ENCODE measurements at places on chromosomes 12 and 14. TPM values are rescaled to one million over a fixed set of nuclear protein-coding genes. Genes with fewer than 3 reads are reported as not detected.

DNA sequence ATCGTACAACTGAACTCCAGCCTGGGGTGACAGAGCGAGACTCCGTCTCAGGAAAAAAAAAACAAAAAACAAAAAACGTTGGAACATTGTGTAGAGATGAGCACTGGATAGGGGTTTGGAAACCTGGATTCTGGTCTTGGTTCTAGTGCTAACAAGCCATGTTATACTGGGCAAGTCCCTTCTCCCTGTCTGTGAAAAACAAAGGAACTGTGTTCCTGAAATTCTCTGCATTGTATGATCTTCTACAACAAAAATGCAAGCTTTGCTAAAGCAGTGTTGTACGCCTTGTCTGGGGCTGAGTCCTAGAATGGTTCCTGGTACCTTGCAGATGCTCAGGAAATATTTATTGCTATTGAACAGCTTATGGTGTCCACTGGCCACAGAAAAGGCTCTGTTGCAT lies 13.4 kb downstream of the GPRC5D start:
- no peaks in the 10 kb centered on the region for H3K4me1 ChIP-seq
- no peak overlapping the region for H3K4me3 ChIP-seq
- H3K27me3 ChIP-seq = no peaks in the 10 kb centered on the region
- peaks cover 10% of the 10 kb centered on the region for H3K36me3 ChIP-seq
- no peak overlapping the region for H3K27ac ChIP-seq

SYCP3 gene
- total RNA-seq = 0.92 TPM

- DNase-seq = peak; percentile 54
- no peaks in the 10 kb centered on the region for H3K36me3 ChIP-seq
- H3K27ac ChIP-seq = peak within 1 kb of the TSS; percentile 63
Observed at GRCh38 chr12:122730215-122731014, at the start of gene HCAR1. HCAR1 (minus strand) TSS chr12:122730844; CDS start chr12:122730339, 505 bp downstream.

DNA sequence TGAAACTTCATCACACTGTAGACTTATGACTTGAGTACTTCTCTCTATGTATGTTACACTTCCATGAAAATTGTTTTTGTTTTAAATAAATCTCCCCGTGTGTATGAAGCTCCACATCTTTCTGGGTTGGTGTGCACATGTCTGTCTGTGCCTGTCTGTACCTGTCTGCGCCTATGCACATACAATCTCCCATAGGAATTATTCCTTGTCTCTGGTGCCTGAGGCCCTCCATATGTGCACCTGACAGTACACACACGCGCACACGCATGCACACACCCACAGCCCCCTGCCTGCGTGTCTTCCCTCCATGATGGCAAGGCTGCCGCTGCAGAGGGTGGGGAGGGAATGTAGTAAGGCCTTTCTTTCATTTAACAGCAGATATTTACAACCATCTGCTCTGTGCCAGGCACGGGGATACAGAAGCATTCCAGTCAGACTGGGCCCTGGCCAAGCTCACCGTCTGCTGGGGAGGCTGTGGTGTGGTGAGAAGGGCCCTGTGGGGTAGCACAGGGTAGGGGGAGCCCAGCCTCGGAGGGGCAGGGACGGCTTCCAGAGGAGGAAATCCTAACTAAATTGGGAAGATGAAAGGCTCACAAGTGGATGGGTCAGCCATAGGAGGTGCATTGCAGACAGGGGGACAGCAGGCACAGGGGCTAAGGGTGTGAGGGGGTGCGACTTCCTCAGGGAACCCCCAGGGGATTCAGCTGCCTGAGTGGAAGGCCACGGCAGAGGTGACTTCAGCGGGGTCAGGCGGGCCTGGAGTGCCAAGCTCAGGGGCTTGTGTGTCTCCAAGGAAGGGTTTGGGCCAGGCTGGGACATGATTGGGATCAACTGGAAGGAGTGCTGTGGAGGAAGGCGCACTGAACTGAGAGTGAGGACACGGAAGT lies 26.1 kb downstream of the KRT8 start:
- H3K27me3 ChIP-seq = no peaks in the 10 kb centered on the region
- H3K4me3 ChIP-seq = no peak overlapping the region
- H3K27ac ChIP-seq = no peak overlapping the region
- H3K4me1 ChIP-seq = peaks cover 3% of the 10 kb centered on the region

DNA sequence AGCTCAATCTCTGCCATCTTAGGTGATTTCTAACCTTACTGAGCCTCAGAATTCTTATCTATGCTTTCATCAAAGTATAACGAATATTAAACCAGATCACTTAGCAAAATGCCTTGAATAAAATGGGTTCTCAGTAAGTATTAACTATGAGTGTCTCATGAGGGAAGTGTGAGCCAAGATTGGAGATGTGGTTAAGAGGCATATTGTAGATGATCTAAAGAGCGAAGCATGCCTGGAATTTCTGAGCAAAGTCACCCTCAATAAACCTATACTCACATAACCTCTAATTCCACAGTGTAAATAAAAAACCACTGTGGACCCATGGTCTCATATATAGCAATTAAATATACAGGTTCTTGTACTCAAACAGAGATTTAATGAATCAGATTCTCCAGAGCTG lies 193.1 kb upstream of the FSCB start:
- H3K27me3 ChIP-seq = no peaks in the 10 kb centered on the region
- no peaks in the 10 kb centered on the region for H3K4me1 ChIP-seq
- H3K36me3 ChIP-seq = no peaks in the 10 kb centered on the region
- no peak overlapping the region for H3K27ac ChIP-seq

DNA sequence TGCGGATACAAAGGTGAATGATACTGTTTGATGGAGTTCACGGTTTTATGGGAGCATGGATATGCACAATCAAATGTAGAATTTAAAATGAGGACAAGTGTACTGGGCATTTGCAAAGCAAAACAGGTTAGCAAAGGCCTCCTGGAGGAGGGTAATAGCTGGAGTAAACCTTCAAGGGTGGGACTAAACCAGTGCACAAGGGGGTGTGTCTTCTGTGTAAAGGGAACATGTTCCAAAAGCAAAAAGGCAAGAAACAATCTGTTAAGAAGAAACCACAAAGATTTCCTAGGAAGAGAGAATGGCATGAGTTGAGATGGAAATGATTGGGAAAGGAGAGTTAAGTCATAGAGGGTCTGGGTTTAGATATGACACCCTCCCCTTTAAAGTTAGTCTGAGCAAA lies 109.2 kb upstream of the SLCO1C1 start:
- no peaks in the 10 kb centered on the region for H3K27me3 ChIP-seq
- H3K27ac ChIP-seq = no peak overlapping the region
- no peaks in the 10 kb centered on the region for H3K36me3 ChIP-seq
- no peak overlapping the region for H3K4me3 ChIP-seq
- H3K4me1 ChIP-seq = no peaks in the 10 kb centered on the region

OR5AU1 gene
- not detected for total RNA-seq

DNA sequence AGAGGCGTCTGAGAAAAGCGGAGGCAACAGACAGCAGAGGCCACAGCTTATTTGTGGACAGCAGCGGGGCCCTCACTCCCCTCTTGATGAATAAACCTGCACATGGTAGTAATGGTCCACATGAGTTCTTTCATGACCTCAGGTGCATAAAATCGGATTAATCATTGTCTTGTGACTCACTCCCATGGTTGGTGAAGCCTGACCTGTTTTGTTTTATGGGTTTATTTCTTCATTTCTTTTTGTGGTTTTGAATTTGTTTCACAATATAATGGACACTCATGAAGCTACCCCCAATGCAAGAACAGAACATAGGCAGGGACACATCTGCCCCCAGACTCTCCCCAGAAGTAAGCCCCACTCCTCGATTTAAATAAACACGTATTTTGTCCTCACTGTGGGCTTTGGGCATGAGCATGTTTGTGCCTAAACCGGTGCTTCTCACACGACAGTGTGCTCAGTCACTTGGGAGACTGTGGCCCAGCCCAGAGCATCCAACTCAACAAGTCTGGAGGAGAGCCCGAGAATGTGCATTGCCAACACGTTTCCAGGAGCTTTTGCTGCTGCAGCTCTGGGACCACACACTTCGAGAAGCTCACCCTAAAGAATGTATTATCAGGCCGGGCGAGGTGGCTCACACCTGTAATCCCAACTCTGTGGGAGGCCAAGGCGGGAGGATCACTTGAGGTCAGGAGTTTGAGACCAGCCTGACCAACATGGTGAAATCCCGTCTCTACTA lies 116.1 kb downstream of the SCARB1 start:
- no peak overlapping the region for H3K27ac ChIP-seq
- H3K27me3 ChIP-seq = peaks cover 9% of the 10 kb centered on the region
- DNase-seq = no peak

P2RX2 gene
- total RNA-seq = 2.8 TPM

C12orf42 gene
- 12.3 TPM for total RNA-seq

DNA sequence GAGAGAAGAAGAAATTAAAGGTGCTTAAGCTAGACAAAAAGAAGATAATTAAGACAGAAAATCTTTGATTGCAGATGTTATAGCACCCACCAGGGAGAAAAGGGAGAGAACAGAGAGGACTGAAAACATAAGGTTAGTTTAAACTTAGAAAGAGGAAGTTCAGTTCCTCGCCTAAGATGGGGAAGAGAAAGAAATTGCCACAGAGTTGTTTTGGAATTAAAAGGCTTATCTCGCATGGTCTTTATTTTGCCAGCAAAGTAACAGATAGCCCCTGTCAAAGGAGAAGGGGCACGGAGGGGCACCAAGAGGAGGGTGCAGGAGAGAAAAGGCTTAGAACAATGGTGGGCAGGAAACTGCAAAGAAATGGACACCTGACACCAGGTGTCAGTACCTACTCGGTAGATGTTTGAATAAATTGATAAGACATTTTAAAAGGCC lies 17.8 kb upstream of the OXA1L start:
- no peak overlapping the region for H3K4me3 ChIP-seq
- H3K27me3 ChIP-seq = no peaks in the 10 kb centered on the region
- DNase-seq = no peak
- H3K4me1 ChIP-seq = peaks cover 13% of the 10 kb centered on the region

BAZ2A gene
- total RNA-seq = 170 TPM

CCDC197 gene
- not detected for total RNA-seq

DNA sequence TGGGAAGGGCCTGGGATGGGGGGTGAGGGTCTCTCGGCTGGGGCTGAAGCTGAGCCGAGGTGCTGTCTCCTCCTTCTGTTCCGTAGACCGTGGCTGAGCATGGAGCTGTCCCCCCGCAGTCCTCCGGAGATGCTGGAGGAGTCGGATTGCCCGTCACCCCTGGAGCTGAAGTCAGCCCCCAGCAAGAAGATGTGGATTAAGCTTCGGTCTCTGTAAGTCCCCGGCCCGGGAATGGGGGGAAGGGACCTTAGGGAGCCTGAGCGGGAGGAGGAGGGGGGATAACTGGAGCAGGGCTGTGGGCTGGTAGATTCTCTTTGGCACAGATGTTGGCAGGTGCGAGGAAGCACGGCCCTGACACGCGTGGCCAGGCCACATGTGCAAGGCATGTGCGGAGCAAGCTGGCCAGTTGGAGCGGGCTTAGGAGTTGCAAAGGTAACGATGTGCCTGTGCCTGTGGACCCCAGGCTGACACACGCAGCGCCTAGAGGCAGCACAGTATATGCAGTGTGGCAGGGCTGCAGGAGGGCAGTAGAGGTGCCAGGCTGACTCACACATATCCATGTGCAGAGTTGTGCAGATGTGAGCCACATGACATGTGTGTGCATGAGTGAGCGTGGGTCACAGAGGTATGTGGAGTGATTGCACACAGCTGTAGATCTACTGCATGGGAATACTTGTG lies 512 bp downstream of the PDE1B start:
- H3K27ac ChIP-seq = no peak overlapping the region
- peak overlapping the region; percentile 67 for H3K4me3 ChIP-seq
- peaks cover 24% of the 10 kb centered on the region for H3K4me1 ChIP-seq
- peaks cover 11% of the 10 kb centered on the region for H3K36me3 ChIP-seq
- H3K27me3 ChIP-seq = peaks cover 16% of the 10 kb centered on the region

DNA sequence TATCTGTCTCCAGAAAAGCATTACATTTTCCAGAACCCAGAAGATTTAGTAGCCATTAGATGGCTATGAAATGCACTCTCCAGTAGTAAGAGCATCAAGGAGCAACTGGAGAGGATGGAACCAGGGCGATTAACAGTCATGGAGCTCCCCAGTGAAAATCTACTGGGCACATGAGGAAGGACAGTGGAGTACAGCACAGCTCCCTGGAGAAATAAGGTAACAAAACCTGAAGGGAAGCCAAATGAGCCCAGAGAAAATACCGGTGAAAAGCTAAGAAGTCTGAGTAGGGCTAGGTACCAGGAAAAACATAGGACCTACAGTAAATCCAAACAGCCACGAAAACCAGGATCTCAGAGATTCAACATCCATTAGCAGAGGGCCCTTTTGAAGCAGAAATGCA lies 21.6 kb downstream of the SOX5 start:
- DNase-seq = no peak
- H3K4me1 ChIP-seq = no peaks in the 10 kb centered on the region
- no peak overlapping the region for H3K27ac ChIP-seq
- H3K27me3 ChIP-seq = no peaks in the 10 kb centered on the region
- H3K36me3 ChIP-seq = no peaks in the 10 kb centered on the region

DNA sequence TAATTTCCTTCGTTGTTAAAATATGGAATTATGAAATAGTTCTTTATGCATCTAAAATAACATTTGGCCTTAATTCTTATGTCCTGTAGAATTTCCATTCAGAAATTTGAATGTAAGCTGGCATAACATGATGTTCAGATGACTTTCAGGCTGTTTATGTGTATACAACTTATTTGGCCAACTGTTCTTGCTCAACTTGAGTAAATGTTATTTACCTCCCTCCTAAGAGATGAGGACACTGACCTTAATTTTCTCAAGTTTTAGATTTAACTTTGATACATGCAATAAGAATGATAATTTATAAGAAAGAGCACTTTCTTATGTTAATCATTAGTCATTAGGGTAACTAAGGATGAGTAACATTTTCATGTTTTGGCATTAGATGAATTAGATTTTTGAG lies 365.4 kb downstream of the AEBP2 start:
- no peaks in the 10 kb centered on the region for H3K4me1 ChIP-seq
- no peak overlapping the region for H3K4me3 ChIP-seq
- no peak overlapping the region for H3K27ac ChIP-seq
- no peaks in the 10 kb centered on the region for H3K36me3 ChIP-seq
- H3K27me3 ChIP-seq = no peaks in the 10 kb centered on the region

DNA sequence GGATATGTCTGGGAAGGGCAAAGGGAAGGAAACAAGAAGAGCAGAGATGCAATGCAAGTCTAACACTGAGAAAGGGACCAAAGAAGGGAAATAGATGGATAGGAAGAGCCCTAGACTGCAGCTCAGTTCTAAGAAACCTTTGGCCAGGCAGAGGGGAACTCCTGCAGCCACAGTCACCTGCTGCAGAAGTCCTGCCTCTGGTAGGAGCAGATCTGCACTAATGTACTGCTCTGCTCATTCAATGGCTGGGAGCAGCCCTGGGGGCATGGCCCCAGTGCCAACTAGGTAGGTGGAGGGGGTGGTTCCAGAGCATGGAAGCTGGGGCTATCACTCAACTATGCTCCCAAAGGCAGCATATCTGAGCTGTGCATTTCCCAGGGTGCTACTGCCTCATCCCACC lies 388.9 kb downstream of the PCNX1 start:
- no peaks in the 10 kb centered on the region for H3K36me3 ChIP-seq
- H3K4me3 ChIP-seq = no peak overlapping the region
- H3K4me1 ChIP-seq = no peaks in the 10 kb centered on the region
- H3K27ac ChIP-seq = no peak overlapping the region
- DNase-seq = no peak

- no peaks in the 10 kb centered on the region for H3K27me3 ChIP-seq
- H3K27ac ChIP-seq = no peak overlapping the region
- no peak overlapping the region for H3K4me3 ChIP-seq
- DNase-seq = no peak
Observed at GRCh38 chr12:96218989-96219678, 25.0 kb downstream of the ELK3 start.

All from spleen (tissue), 13 donors.